ENCODE measurements at places on chromosomes 6 and 20. TPM values are rescaled to one million over a fixed set of nuclear protein-coding genes. Genes with fewer than 3 reads are reported as not detected.

Gene EYS
- 0.18 TPM for total RNA-seq

Gene FOXQ1
- 0.35 TPM for total RNA-seq

Gene C6orf52
- total RNA-seq, result 1.8 TPM

Gene ADGRF5
- 0.11 TPM for total RNA-seq

Gene TSBP1
- not detected for total RNA-seq

Gene CCN5
- 0.16 TPM for total RNA-seq

Gene EBF4
- total RNA-seq, result 2.7 TPM

Gene KIAA1755
- 0.16 TPM for total RNA-seq

Gene UQCC2
- total RNA-seq, result 105 TPM

Gene FKBP1C
- not detected for total RNA-seq

Gene RSPH9
- total RNA-seq, result 0.35 TPM

Gene HEY2
- total RNA-seq, result 10.6 TPM

Gene NUP43
- 83.5 TPM for total RNA-seq

Gene PHACTR1
- total RNA-seq, result 15.5 TPM

Gene PROKR2
- 2.0 TPM for total RNA-seq

Gene GSTA3
- not detected for total RNA-seq

Gene RBM24
- total RNA-seq, result 0.63 TPM

Gene CPXM1
- 57.1 TPM for total RNA-seq

Gene LAMA2
- 6.4 TPM for total RNA-seq

Gene CLIC1
- total RNA-seq, result 244 TPM

Gene EDN1
- 0.50 TPM for total RNA-seq

Gene PTPRT
- total RNA-seq, result 1.1 TPM

Gene UBD
- 0.15 TPM for total RNA-seq

Gene HSPA12B
- total RNA-seq, result 6.3 TPM

Gene ARHGAP40
- total RNA-seq, result 0.72 TPM

Gene SYCP2
- 0.69 TPM for total RNA-seq

Gene PNPLA1
- not detected for total RNA-seq

Gene HLA-F
- 11.2 TPM for total RNA-seq

Gene NUP153
- total RNA-seq, result 58.4 TPM

Gene LY6G6F
- total RNA-seq, result not detected

Gene RAB5IF
- total RNA-seq, result 88.4 TPM

Gene WFDC2
- total RNA-seq, result 76.4 TPM

Gene VGLL2
- not detected for total RNA-seq

Gene STX11
- total RNA-seq, result 0.30 TPM

Gene OPRL1
- 2.2 TPM for total RNA-seq

Gene AVP
- 0.50 TPM for total RNA-seq

Gene MLN
- total RNA-seq, result not detected

Gene TGIF2
- total RNA-seq, result 88.9 TPM

Gene MYCT1
- total RNA-seq, result 2.0 TPM

Gene MYLK4
- 0.05 TPM for total RNA-seq

Gene TBXT
- total RNA-seq, result 0.15 TPM

Gene ZSCAN16
- total RNA-seq, result 7.1 TPM

Gene BANF2
- not detected for total RNA-seq

Gene IL17F
- total RNA-seq, result not detected

Gene TRIM40
- total RNA-seq, result not detected

Gene KIF25
- total RNA-seq, result 1.1 TPM

Gene DACT2
- total RNA-seq, result 4.9 TPM

Gene C6orf141
- total RNA-seq, result 14.4 TPM
